ENCODE measurements at places on chromosomes 1 and 21. TPM values are rescaled to one million over a fixed set of nuclear protein-coding genes. Genes with fewer than 3 reads are reported as not detected.

DNA sequence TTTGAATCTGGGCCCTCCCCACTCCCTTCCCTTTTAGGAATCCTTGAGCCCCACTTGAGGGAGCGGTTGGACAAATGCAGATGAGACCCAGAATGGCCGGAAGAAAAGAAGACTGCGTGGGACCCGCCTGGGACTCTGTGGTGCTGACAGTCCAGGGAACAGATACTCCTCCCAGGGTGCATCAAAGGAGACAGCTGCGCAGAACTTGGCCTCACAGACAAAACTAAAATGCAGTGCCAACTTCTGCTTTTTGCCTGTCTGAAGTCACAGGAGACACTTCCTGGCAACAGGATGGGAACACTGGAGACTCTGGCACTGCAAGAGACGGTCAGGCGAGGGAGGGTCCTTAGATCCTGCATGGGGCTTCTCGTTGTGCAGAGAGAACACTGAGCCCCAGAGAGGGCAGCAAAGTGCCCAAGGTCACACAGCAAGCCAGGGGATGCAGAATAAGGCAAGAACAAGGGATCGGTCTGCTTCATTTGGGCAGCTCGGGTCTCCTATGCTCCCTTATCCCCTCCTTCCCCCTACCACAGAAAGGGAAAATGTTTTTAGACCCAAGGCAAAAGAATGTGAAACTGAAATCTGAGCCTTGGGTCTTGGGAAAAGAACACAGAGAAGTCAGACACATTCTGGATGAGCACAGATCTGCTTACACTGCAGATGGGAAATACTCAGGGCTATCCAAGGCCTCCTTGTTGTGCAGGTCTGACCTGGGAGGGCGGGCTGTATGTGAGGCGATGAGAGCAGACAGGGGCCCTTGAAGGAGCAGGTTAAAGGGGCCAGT is 182.4 kb downstream of the TRABD2B start:
- no peaks in the 10 kb centered on the region for H3K4me1 ChIP-seq
- no peaks in the 10 kb centered on the region for H3K36me3 ChIP-seq
- no peaks in the 10 kb centered on the region for H3K27me3 ChIP-seq

GRCh38 chr1:160626509-160627342 is 20.1 kb downstream of the SLAMF1 start:
- peaks cover 17% of the 10 kb centered on the region for H3K36me3 ChIP-seq
- H3K4me3 ChIP-seq: peak overlapping the region; percentile 18
- peak overlapping the region; percentile 92 for H3K27ac ChIP-seq

The PRMT6 gene
- 37.9 TPM for polyA plus RNA-seq

DNA sequence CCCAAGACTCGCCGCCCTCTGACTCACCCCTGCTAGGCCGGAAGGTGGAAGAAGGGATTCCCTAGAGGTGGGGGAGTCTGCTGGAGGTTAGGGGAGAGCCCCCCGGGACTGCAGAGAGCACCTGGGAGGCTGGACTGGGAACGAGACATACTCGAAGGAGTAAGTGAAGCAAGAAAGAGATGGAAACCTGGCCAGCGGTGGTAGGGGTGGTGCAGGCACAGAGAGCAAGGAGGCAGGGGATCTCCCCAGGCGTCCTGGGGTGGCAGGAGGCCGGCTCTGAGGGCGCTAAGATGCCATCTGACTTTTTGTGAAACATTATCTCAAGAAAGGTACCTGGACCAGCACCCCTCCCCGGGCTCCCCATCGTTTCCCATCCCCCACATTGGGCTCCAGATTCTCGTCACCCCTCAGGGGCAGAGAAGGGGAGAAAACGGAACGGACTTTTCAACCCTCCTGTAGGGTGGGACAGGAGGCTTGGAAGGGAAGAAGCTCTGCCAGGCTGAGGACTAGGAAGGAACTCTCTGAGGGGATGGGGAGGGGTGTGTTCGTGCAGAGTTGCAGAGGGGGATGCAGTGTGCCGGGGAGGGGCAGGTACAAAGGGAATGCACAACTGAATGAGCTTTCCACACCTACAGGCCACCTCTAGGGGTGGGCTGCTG is 708 bp downstream of the CHRNB2 start:
- H3K4me3 ChIP-seq: no peak overlapping the region
- no peak for DNase-seq
- no peaks in the 10 kb centered on the region for H3K36me3 ChIP-seq

DNA sequence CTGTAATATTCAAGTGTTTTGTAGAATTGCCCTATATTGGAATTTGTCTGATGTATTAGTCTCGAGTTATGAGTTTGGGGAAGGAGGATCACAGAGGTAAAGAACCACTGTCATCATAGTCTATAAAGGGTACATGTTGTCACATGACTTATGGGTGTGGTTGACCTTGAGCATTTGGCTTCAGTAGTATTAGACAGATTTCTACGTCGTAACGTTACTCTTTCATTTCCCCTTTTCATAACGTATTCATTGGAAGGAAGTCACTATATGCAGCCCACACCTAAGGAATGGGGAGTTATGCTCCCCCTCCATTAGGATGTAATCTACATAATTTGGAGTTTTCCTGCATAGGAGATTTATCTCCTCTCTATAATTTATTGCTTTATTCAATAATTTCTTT is 110.1 kb upstream of the VAV3 start:
- H3K36me3 ChIP-seq: no peaks in the 10 kb centered on the region
- H3K27ac ChIP-seq: no peak overlapping the region
- DNase-seq: peak; percentile 8

DNA sequence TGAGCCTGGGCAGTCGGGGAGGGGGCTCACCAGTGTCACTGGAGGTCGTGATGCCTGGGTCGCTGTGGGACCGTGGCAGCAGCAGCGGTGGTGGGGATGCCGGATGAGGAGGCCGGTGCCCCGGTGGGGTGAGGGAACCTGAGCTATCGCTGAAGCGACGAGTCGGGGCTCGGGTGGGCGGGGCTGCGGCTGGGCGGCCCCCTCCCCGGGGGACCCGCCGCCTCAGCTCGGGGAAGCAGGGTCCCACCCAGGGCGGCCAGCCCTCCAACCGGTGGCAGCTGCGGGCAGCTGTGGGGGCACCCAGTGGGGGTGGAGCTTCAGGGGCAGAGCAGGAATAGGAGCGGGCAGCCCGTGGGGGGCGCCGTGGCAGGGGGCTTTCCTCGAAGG is 5.0 kb downstream of the ENTREP3 start:
- peak overlapping the region; percentile 38 for H3K27ac ChIP-seq
- H3K4me1 ChIP-seq: peaks cover 8% of the 10 kb centered on the region
- no peaks in the 10 kb centered on the region for H3K27me3 ChIP-seq
- DNase-seq: no peak
- H3K36me3 ChIP-seq: no peaks in the 10 kb centered on the region
- peak overlapping the region; percentile 72 for H3K4me3 ChIP-seq

DNA sequence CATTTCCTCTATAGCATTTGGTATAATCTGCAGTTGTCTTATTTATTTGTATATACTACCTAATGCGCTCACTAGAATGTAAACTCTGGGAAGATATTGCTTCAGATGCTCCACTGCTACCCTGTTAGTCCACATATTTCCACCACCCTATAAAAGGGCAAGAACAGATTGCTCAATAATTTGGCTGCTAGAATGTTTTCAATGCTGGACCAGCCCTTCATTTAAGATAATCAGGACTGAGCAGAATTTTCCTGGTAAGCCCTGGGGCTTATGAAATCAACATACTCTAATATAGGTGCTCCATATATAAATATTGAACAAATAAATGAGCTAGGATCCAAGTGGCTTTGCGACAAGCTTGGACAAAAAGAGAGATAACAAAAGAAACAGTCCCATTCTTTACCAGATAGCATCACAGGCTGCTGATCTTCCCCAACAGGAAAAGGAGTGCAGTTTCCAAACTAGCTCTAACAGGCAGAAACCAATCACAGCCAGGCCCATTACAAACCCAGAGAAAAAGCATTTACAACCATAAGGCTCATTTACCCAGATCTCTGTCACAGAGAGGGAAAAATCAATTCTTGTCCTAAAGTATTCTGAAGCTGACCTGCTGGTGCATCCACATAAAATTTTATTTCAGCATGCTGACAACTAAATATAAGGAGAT is 8.3 kb downstream of the BCAR3 start:
- H3K4me1 ChIP-seq: no peaks in the 10 kb centered on the region
- H3K27me3 ChIP-seq: no peaks in the 10 kb centered on the region
- no peak overlapping the region for H3K4me3 ChIP-seq
- H3K36me3 ChIP-seq: no peaks in the 10 kb centered on the region
- DNase-seq: no peak
- no peak overlapping the region for H3K27ac ChIP-seq

- no peak for DNase-seq
- H3K27ac ChIP-seq: no peak overlapping the region
- H3K27me3 ChIP-seq: no peaks in the 10 kb centered on the region
- H3K36me3 ChIP-seq: no peaks in the 10 kb centered on the region
- H3K4me3 ChIP-seq: no peak overlapping the region
These were observed 24.2 kb downstream of the IL23R start for GRCh38 chr1:67190410-67190809.

The MROH9 gene
- not detected for polyA plus RNA-seq

GRCh38 chr1:159279773-159280172 is 22.4 kb upstream of the FCER1A start:
- DNase-seq: no peak
- no peak overlapping the region for H3K27ac ChIP-seq
- H3K4me1 ChIP-seq: no peaks in the 10 kb centered on the region
- no peaks in the 10 kb centered on the region for H3K36me3 ChIP-seq
- H3K4me3 ChIP-seq: no peak overlapping the region

The MAP10 gene
- 3.9 TPM for polyA plus RNA-seq

- no peak overlapping the region for H3K4me3 ChIP-seq
- H3K27me3 ChIP-seq: no peaks in the 10 kb centered on the region
- no peak for DNase-seq
- H3K27ac ChIP-seq: no peak overlapping the region
These were observed 91.4 kb downstream of the MACF1 start for GRCh38 chr1:39295901-39296300.

The EPHB2 gene
- 0.91 TPM for polyA plus RNA-seq

The PLPPR4 gene
- not detected for polyA plus RNA-seq

The S100A7A gene
- not detected for polyA plus RNA-seq
